ENCODE measurements at places on chromosomes 2 and 18.

GRCh38 chr2:170396799-170397459 lies 219.0 kb downstream of the MYO3B start:
- DNase-seq, result peak; percentile 21

- DNase-seq, result no peak
Observed at GRCh38 chr2:109375131-109375561, 238.6 kb downstream of the SEPTIN10 start.

GRCh38 chr2:290090-290722 lies 2.3 kb upstream of the ALKAL2 start:
- peak; percentile 21 for DNase-seq

DNA sequence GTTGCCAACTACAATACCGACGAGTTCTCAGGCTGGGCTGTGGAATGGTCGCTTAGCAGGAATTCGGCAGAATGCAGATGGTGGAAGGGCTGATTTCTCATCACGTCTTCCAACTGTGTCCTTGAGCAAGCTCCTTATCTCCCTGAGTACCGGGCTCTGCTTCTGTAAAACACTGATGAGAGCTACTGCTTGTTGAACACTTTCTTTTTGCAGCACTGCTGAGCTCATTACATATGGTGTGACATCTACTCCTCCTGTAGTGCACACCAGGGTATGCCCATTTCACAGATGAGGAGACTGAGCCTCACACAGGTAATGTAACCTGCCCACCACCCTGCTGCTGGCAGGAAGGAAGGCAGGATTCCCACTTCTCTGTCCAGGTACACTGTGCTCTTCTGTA lies 8.3 kb downstream of the IL1R2 start:
- no peak for DNase-seq

DNA sequence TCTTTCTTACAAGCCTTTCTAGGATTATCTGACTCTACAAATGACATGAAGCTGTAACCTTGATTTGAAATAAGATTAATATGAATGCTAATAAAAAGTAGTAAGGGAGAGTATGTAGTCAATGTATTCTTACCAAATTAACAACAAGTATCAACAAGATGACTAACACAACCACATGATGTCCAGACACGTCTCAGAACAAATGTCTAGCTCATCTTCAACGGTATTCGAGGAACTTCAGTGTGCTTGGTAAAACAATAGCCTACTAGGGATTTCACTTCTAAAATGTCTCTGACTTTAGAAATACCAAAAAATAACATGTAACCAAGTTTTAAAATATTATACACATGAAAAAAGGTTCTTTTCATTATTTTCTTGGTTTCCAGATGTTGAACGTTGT lies 3.4 kb downstream of the HDLBP start:
- no peak for DNase-seq

DNA sequence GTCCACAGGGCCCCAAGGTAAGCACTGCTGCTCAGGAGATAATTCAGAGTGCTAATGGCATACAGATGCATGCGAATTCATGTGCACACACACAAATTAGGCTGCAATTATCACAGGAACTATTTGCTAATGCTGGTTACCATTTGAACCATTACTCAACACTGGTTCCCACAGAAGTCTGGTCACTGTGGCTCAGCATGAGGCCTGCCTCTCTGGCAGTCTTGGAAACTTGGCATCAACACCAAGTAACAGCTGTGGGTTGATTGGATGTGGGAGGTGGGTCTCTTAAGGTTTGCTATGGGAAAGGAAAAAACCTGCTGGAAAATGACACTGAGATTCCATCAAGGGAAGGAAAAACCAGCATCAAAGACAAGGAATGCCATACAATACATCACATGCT lies 105.0 kb downstream of the CELF4 start:
- DNase-seq, result no peak

DNA sequence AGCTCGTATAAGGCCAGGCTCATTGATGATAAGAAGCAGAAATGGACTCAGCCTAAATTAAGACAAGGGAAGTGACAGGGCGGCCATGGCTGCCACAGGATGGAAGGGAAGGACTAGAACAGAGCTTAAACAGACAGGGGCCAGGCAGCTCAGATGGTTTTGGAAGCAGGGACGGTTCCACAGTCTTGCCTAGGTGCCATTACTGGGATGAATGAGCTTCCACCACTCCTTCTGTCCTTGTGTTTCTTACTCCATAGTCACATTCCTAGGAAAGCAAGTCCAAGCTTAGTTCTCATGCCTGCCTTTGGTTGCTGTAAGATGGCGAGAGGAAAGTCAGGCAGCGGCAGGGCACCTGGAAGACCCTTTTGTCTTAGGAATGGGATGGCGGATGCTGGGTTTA lies 11.9 kb downstream of the GNLY start:
- DNase-seq, result no peak

- DNase-seq, result no peak
Observed at GRCh38 chr2:48339451-48339850, 190.5 kb upstream of the STON1 start.

DNA sequence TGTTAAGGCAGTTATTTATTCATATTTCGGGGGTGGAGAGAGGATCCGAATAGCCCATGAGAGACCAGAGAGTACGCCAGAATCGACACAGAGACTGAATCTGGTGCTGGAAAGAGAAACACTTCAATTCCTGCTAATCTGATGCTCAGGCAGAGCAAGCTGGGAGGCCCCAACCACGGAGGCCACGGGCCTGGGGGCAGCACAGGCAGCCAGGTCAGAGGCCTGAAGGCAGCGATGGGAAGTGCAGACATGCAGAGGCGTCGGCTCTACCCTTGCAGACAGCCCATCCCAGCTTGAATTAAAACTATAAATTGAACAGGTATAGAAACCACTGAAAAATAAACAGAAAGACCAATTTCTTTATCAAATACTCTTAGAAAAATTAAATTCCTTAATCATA lies 50.6 kb downstream of the PXDN start:
- DNase-seq, result no peak

DNA sequence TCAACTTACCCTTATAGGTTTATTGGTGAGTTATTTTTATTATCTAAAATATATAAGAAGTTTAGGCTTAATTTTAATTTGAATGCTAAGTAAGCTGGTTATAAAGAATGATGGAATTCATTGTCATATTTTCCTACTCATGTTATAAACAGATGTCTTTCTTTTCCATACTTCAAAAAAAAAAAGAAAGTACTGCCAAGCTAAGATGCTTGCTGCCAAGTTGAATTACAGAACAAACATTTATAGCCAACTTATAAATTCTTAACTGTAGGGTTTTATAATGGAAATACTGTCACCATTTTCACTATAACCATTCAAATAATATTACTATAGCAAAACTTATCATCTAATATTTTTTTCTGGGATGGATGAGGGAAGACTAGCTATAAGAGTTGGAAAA lies 676.0 kb downstream of the NRXN1 start:
- DNase-seq, result no peak

- no peak for DNase-seq
Observed at GRCh38 chr2:233803292-233803911, 25.3 kb downstream of the MROH2A start.

- no peak for DNase-seq
Observed at GRCh38 chr2:239203443-239204135, 197.2 kb downstream of the HDAC4 start.

DNA sequence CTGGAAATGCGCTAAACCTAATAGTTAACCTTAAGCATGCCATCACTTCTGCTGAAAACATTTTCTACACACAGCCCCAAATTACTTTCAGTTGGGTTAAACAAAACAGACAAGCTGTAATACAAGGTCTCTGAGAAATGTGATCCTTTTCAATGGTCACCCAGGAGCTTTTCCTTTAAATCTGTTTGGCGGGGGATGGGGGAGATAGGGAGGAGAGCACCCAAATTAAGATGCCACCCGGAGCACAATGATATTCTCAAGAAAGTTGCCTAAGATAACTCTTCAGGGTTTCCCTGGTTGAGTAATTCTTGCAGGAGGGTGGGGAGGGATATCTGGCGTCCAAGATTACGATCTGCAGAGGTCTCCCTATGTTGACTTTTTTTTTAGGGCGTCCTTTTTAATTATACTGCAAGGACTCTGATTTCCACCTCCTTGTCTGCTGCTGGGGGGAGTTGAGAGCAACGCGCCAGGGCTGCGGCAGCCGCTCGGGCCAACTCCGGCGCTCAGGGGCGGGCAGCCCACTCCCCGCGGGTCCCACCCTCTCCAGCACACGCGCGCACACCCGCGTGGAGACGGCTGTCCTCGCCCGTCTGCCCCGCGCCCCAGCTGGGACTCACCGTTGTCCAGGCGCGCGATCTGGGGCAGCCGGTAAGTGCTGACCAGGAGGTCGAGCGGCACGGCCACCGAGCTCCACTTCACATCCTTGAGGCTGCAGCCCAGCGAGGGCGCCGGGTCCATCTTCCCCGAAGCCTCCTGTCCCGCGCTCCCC lies 807 bp downstream of the GAREM1 start:
- no peak for DNase-seq

DNA sequence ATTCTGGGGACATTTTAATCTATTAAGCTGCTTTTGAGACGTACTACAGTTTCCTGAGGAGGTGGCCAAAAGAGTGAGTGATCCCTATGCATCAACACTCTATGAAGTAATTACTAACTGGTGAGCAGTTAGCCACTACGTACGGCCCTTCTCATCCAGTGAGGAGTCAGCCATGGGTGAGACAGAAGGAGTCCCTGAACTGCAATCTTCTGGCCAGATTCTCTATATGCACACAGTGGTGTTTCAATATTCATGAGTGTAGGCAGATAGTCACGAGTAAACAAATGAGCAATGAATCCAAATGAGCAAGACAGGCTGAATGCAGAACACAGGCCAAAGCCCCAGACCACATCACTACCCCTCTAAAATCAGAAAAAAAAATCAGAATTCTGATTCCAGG lies 29.8 kb upstream of the TMEM214 start:
- DNase-seq, result no peak

- no peak for DNase-seq
Observed at GRCh38 chr2:117631152-117631945, 183.1 kb upstream of the DDX18 start.

DNA sequence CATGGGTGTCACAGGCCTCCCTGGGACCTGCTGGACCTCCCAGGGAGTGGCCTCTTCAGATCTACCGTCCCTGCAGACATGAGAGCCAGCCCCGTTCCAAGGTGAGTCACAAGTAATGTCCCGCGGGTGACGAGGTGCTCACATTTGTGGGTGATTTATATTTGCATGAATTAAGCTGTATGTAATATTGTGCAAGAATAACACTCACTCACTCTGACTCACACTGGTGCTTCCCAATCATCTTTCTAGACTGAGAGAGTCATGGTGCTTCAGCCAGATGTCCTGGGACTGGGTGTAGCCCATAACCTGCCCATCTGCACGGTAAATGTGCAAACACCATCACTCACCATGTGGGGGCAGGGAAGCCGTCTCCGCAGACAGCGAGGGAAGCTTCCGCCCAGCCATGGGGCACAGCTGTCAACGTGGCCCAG lies 347.5 kb upstream of the SALL3 start:
- peak; percentile 17 for DNase-seq

- no peak for DNase-seq
Observed at GRCh38 chr2:136238286-136239078, 120.5 kb upstream of the CXCR4 start.

DNA sequence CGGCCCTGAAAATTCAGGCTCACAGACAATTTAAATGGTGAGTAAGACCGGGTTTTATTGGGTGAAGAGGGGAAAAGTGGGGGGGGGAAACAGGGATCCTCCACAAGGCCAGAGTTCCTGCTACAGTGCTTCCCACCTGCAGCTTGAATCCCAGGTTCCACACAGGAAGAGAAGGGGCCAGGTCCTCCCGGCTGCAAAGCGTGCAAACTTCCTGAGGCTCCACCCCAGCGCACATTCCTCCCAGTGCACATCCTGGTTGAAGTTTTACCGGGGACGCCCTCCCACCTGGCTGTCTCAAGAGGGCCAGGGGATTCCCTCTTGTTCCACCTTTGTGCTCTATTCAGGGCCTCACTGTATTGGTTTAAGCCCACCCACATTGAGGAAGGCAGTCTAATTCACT lies 347.7 kb upstream of the REG3G start:
- no peak for DNase-seq

GRCh38 chr18:42830936-42831335 lies 284.5 kb downstream of the RIT2 start:
- DNase-seq, result no peak

- no peak for DNase-seq
Observed at GRCh38 chr18:38330573-38330972, 765.0 kb upstream of the CELF4 start.

DNA sequence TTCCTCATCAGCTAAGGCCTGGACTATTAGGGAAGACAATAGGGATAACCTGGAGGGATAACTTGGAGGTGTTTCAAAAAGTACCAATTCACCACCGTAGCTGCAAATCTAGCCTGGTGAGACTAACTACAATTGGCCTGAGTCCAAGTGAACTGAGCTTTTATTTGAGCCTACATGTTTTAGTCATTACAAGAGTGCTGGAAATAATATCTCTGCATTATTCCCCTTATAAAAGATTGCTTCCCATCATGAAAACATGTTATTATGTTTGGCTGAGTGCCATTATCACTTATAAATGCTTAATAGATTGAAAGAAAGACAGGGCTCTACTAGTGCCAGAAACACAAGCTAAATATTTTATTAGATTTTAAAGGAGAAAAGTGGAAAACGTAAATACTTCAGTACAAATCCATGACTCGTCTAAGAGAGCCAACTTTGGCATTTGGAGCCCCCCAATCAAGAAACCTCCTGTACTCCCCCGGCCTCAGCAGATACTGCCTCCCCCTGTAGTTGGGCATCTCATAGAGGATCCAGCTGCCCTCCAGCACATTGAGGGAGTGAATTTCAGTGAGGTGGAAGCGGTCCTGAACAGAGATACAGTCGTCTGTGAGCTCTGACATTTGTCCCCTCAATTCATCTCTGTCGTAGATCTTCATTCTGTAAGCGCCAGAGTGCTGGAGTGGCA lies 3.6 kb downstream of the CRYGB start:
- DNase-seq, result no peak

DNA sequence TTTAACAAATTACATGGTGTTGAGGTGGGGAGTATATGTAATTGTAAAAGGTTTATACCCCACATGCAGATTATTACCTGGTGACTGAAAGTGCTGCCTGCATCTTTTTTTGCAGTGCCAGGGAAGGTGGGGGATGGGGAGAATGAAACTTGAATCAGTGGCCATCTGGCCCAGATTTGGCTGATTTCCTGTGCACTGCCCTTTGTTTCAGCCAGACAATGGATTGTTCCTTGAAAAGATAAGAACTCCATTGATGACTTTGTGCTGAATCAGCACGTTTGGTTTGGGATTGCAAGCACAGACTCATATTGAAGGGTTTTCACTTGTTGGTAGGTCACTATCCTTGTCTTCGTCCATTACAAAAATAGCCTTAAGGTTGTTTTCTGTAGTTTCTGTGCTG lies 20.9 kb downstream of the GREB1L start:
- DNase-seq, result no peak

GRCh38 chr2:3162442-3163077 lies 215.1 kb downstream of the EIPR1 start:
- DNase-seq, result no peak
